ENCODE measurements at places on chromosomes 1 and 21. TPM values are rescaled to one million over a fixed set of nuclear protein-coding genes. Genes with fewer than 3 reads are reported as not detected.

Gene S100A7A
- not detected for total RNA-seq

Gene KCNK1
- 7.9 TPM for total RNA-seq

Gene EFNA3
- 6.0 TPM for total RNA-seq

Gene ARHGAP30
- 5.5 TPM for total RNA-seq

Gene FMO4
- total RNA-seq = 5.4 TPM

Gene CASQ2
- total RNA-seq = 70.6 TPM

Gene AKNAD1
- not detected for total RNA-seq

Gene C8A
- not detected for total RNA-seq

Gene NMNAT2
- total RNA-seq = 1.8 TPM

Gene LIPI
- total RNA-seq = not detected

Gene PRKACB
- total RNA-seq = 39.4 TPM

Data from metanephros (tissue), 2 donors.